Ovary (tissue), 10 donors: ENCODE measurements at places on chromosomes 2 and 18. TPM values are rescaled to one million over a fixed set of nuclear protein-coding genes. Genes with fewer than 3 reads are reported as not detected.

GRCh38 chr2:170454471-170455372 lies 260.4 kb upstream of the SP5 start:
- DNase-seq, result no peak

GRCh38 chr2:95372216-95372829 lies 30.2 kb upstream of the FAHD2A start:
- no peak for DNase-seq

DNA sequence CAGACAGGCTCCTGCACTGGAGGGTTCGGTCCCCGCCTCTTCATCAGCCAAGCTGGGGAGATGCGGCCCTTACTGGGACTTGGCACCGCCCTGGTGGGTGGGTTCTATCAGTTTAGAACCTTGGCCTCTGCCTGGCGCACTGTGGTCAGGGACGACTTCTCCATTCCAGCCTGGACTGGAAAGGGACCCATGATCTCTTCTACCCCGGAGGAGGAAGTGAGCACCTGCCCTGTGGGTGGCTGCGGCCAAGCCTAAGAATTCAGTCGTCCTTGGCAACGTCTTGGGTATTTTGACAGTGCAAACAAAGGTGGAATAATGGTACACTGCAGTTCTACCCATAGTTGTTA lies 106.9 kb upstream of the CD302 start:
- DNase-seq, result no peak

DNA sequence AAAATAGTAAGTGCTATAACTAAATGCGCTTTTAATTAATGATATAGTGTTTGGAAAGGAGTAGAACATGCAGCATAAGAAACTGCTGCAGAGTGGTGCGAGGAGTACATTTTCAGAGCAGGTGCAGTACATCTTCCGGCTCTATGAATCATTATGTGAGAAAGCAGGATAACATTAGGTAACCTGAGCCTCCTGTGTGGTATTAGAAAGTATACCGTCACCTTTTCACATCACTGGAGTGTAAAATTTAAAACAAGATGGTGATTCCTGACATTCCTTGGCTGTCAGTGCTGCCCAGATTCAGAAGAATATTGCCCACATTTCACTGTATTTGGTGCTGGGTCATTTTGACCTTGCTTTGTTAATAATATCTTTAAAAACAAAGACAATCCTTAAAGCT lies 7.8 kb upstream of the DYNC2LI1 start:
- DNase-seq, result no peak

- no peak for DNase-seq
Observed at GRCh38 chr2:8058652-8059051, 623.2 kb upstream of the ID2 start.

DNA sequence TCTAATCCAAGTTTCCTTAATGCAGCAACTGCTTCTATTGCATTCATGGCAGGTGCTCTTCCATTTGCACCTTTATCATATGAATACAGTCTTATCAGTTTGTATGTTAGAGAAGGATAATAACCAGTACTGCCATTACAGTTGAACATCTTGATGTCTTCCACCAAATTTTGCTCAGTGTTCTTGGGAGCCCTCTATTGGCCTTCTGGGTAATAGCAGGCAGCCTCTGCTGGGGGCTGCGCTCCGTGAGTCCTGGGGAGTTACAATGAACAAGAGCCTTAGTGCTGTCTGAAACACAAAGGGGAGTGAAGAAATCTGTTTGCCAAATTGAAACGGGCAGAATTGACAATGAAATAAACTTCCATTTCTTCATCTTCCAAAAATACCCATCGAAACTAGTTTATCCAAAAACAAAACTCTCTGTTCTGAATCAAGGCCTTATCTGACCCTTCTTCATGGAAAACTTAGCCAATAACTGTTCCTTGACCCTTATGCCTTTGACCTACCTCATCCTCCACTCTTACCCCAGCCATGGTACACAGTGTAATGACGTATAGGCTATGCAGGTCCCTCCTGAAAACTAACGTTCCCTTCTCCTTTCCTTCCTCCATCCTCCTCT lies 79.9 kb downstream of the ALK start:
- DNase-seq, result no peak

- DNase-seq, result peak; percentile 42
Observed at GRCh38 chr2:73701968-73702665, 35.0 kb downstream of the TPRKB start.

DNA sequence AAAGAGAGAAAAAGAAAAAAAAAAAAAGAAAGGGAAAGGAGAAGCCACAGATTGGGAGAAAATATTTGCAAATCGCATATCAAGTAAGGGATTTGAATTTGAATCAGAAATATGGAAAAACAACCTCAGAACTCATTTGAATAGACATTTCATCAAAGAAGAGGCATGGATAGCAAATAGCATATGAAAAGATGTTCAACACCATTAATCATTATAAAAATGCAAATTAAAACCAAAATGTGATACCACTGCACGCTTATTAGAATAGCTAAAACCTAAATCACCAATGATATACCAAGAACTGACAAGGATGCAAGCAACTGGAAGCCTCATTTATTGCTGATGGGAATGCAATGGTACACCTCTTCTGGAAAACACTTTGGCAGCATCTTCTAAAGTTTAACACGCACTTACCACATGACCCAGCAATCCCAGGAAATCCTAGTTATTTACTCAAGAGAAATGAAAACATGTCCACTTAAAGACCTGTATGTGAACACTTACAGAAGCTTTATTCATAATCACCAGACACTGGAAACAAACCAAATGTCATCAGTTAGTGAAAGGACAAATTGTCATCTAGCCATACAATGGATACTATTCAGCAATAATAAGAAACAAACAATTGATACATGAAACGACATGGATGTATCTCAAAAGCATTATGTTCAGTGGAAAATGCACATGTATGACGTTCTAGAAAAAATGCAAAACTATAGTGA lies 10.3 kb downstream of the DNER start:
- DNase-seq, result no peak

GRCh38 chr2:40540026-40540425 lies 88.1 kb upstream of the SLC8A1 start:
- no peak for DNase-seq

DNA sequence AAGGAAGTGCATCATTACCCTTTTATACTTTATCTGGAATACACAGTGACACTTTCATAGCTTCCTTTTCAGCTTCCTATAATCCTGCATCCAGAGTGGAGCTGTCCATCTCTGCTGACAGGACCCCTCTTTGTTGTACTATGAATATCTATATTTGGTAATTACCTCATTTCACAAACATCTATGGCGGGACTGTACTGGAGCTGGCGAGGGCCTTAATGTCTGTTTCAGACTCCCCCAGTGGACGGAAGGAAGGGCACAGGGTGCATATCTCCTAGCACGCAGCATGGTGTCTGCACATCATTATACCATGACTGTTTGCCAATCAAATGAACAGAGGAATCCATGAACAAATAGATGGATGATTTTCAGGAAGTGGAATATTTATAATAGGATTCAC lies 142.3 kb downstream of the SOX11 start:
- no peak for DNase-seq

- DNase-seq, result no peak
Observed at GRCh38 chr2:50443288-50443687, 588.6 kb downstream of the NRXN1 start.

DNA sequence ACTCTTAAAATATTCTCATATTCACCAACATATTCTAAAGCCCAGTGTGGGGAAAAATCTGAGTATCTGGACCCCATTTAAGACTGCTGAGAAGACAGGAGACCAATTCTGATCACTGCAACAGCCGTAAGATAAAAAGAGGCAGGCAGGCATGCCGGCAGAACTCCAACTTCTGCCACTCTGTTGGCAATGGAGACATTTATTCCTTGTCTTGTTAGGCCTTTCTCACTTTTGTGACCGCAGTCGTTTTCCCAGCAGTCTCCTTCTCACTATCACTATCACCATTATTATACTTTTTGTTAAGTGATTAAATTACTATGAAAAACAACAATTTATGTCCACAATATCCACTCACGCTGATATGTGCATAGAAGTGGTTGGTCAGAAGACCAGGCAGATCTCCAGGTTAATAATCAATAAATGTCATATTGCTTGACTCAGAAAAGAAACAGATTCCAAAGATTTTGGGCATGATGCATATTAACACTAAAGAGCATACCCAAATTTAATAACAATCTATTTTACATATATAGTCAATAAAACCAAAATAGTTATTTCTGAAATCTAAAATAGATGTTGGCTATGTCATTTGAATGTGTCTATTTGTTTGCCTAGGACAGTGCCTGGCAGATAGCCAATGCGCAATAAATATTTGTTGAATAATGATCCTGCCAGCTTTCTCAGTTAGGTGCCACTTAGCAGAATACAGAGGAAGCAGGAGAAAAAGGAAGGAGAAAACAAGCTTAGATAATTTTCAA lies 38.2 kb downstream of the SESTD1 start:
- DNase-seq, result no peak

DNA sequence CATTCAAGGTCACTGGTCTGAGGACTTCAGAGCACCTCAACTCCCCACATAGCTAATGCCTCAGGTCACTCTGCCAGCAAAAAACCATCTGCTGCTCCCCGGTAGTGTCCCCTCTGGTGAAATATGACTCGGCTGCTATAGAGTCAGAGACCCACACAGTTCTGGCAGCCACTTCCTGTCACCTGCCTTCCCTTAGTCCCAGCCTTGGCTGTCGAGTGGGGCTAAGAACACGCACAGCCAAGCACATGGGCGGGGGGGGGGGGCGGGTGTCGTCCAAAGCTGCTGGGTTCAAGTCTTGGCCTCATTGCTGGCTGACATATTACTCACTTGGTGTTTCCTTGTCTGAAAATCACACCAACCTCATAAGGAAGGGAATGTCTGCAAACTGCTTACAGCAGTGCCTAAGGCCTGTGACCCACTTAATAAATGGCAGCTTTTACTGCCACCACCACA lies 37.5 kb downstream of the POLR1A start:
- no peak for DNase-seq

DNA sequence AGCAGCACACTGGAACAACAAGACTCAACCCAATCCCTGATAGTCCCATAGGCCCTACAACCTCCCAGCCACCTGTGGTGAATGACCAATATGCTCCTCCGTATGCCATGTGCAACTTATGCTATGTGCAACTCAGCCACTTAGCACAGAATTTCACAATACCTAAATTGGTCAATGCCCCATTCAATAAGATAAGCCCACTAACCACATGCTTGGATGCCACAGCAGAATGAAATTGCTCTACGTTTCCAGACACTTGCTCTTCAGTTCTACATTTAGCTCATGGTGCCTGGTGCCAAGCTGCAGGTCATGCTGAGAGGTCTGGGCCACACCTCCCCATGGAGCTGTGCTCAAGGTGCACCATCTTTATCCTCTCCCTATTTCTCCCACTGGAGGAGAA lies 159.8 kb downstream of the EN1 start:
- no peak for DNase-seq

DNA sequence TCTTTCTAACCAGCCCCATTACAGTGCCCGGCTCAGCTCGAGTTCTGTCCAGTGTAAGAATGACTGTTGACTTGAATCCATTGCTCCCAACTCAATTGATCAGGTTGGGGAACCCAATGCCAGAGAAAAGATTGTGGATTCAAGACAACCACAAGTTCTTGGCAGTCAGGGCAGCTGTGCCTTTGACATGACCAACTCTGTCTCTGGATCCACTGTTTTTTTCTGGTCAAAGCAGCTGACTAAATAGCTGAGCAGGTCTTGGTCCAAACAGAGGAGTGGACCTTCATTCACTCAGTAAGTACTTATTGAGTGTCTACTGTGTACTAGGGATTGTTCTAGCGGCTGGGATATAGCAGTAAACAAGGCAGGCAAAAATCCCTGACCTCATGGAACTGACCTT lies 6.3 kb upstream of the ATOH8 start:
- no peak for DNase-seq

DNA sequence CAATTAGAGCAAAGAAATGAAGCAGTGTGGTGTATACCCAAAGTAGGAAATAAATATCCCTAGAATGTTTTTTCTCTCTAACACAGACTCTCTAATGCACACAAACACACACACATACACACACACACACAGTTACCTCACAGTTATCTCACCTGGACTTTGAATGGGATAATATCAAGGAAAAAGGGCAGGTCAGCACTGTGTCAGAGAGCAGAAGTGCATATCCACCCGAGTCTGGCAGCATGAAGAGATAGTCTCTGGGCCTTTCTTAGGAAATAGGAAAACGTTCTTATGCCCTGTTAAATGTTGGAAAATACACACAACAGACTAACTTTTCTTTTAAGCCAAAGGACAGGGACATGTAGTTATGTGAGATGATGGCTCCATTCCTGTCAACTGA lies 162.0 kb downstream of the COL6A3 start:
- DNase-seq, result no peak

GRCh38 chr2:27021253-27022049 lies 11.3 kb upstream of the TMEM214 start:
- no peak for DNase-seq

- no peak for DNase-seq
Observed at GRCh38 chr2:130288467-130289403, 54.0 kb upstream of the IMP4 start.

DNA sequence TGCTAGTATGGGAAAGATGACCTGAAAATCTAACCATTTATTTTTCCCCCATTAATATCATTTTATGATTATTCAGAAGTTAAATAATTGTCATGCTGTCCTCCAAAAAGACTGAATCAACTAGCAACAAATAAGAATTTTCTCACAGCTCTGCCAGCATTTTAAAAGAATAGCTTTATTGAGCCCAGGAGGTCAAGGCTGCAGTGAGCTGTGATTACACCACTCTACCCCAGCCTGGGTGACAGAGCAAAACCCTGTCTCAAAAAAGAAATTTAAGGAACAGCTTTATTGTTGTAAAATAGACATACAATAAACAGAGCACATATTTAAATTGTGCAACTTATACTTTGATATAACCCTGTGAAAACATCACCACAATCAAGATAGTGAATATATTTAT lies 24.8 kb upstream of the IL1A start:
- DNase-seq, result no peak

GRCh38 chr2:38165698-38166097 lies 89.7 kb upstream of the CYP1B1 start:
- no peak for DNase-seq

DNA sequence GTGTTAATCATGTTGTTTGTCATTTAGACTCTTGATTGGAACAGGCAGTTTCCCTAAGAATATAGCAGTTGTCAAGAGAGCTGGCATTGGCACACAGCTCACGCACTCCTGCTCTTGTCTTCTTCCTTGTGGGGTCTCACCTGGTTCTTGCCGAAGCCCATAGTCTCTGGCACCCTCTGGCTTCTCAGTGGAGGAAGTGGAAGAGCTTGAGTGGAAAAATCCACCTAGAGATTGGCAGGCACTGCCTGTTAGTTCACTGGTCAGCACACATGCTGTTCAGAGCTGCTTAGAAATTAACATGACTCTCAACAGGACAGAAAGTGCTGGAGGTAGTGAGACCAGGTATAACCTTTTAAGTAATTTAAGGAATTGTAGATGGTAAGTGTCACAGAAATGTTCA lies 28.3 kb downstream of the SCTR start:
- no peak for DNase-seq

GRCh38 chr2:455913-456312 lies 168.0 kb upstream of the ALKAL2 start:
- DNase-seq, result no peak

GRCh38 chr2:27128668-27129571 lies 5.3 kb downstream of the ABHD1 start:
- DNase-seq, result no peak

GRCh38 chr2:86213699-86214502 lies 14.6 kb downstream of the MRPL35 start:
- no peak for DNase-seq

- DNase-seq, result no peak
Observed at GRCh38 chr2:172972005-172972619, 103.5 kb upstream of the MAP3K20 start.

VWC2L gene
- total RNA-seq, result not detected

CTAGE1 gene
- total RNA-seq, result not detected

CYP26B1 gene
- 13.4 TPM for total RNA-seq

MC5R gene
- not detected for total RNA-seq

SGO2 gene
- total RNA-seq, result 2.7 TPM

STK16 gene
- 19.9 TPM for total RNA-seq

RTTN gene
- 17.3 TPM for total RNA-seq
